ENCODE measurements at places on chromosomes 2 and 18. TPM values are rescaled to one million over a fixed set of nuclear protein-coding genes. Genes with fewer than 3 reads are reported as not detected.

GRCh38 chr2:220123751-220124150, 496.3 kb downstream of the SLC4A3 start:
- H3K27me3 ChIP-seq, result no peaks in the 10 kb centered on the region
- H3K4me3 ChIP-seq, result no peak overlapping the region
- no peak for DNase-seq
- H3K36me3 ChIP-seq, result no peaks in the 10 kb centered on the region

DNA sequence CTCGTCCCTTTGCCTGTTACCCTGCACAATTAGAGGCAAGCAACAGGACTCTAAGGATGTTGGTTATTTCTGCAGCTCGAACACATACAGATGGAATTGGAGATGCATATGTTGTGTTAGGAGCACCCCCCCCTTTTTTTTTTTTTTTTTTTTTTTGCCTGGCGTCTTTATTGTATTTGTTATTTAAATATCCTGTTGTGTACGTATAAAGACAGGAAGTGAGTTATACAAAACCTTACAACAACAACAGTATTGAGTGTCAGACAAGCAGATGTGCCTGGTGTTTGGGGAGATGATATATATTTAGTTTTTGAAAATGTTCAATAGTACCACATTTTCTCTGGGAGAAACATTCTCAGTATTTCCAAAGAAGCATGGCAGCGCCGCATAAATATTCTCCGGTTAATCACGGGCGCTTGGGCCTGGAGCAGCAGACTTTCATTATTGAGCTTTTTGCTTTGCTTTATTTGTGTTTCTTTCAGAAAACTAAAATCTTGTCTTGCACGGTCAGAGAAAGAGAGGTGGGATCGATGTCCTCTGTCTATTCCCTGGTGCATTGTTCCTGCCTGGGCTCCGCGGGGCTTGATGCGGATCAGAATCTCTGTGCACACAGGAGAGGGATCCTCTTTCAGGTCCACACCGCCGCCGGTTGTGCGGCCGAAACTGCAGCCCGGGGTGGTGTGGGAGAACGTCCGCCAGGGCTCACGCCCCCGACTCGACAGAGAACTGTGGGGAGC, 23.2 kb upstream of the ZNF516 start:
- H3K4me1 ChIP-seq, result peaks cover 39% of the 10 kb centered on the region
- H3K27me3 ChIP-seq, result no peaks in the 10 kb centered on the region
- peak; percentile 80 for DNase-seq
- H3K27ac ChIP-seq, result peak overlapping the region; percentile 93
- H3K4me3 ChIP-seq, result peak overlapping the region; percentile 53

GRCh38 chr2:104919127-104919526, 65.2 kb downstream of the POU3F3 start:
- H3K27ac ChIP-seq, result no peak overlapping the region
- H3K4me1 ChIP-seq, result no peaks in the 10 kb centered on the region
- no peak for DNase-seq

DNA sequence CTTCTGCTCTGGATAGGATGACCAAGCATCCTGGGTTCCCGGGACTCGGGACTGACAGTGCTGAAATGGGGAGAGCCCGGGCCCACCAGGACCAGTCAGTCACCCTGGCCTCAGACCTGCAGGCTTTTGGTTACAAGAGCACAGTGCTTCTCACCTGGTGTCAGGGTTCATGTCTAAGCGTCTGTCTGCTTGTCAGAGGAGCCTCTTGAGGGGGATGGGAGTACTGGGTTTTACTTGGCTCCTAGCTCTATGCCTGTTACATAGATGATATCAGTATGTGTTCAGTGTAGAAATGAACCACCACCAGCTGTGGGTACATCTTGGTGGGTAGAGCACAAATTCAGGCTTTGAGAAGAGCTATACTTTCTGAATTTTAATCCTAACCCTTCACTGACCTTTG, 29.9 kb downstream of the PCARE start:
- H3K27ac ChIP-seq, result no peak overlapping the region
- H3K27me3 ChIP-seq, result no peaks in the 10 kb centered on the region
- DNase-seq, result no peak
- no peak overlapping the region for H3K4me3 ChIP-seq

DNA sequence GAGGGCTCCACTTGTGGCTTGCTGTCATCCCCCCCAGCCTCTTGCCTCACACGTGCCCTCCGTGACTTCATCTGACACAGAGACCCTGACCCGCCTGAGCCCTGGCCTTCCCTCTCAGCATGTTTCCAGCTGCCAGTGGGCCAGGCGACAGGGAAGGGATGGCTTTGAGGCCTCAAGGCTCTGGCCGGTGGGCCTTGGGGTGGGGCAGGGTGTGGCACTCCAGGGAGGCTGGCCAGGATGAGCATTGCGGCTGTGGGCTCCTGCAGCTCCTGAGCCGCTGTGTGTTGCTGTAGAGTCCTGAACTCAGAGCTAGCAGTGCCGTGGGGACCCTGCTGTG, 85.0 kb downstream of the TFCP2L1 start:
- H3K36me3 ChIP-seq, result no peaks in the 10 kb centered on the region
- DNase-seq, result no peak
- H3K4me3 ChIP-seq, result no peak overlapping the region
- no peaks in the 10 kb centered on the region for H3K27me3 ChIP-seq

DNA sequence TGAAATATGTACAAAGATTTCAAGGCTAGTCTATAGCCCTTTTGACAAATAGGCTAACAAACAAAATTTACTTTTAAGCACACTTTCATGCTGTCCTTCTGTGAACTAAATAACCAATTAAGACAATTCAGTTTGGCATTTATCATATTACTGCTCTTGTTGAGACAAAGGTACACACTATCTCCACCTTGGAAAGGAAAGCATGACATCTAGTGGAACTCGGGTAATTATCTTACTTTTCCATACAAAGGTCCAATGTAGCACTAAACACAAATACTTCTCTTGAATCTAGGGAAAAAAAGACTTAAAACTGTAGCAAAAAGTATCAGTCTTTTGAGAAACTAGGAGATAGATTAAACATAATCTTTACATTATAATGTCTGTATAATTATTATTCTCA, 125.0 kb upstream of the CD226 start:
- H3K36me3 ChIP-seq, result no peaks in the 10 kb centered on the region
- no peak overlapping the region for H3K27ac ChIP-seq
- no peak overlapping the region for H3K4me3 ChIP-seq

THAP4 gene
- total RNA-seq, result 61.3 TPM

ALK gene
- 2.1 TPM for total RNA-seq

MALL gene
- total RNA-seq, result 7.6 TPM
